ENCODE measurements at places on chromosomes 13 and 19. TPM values are rescaled to one million over a fixed set of nuclear protein-coding genes. Genes with fewer than 3 reads are reported as not detected.

AP1M1 gene
- 72.1 TPM for total RNA-seq

TSHZ3 gene
- total RNA-seq, result 5.8 TPM

C19orf73 gene
- 1.5 TPM for total RNA-seq

PCDH9 gene
- total RNA-seq, result 5.1 TPM

ELAVL3 gene
- total RNA-seq, result not detected

KCNN4 gene
- 7.3 TPM for total RNA-seq

PSG6 gene
- not detected for total RNA-seq

SHC2 gene
- total RNA-seq, result 37.8 TPM

F7 gene
- total RNA-seq, result 0.61 TPM

Data from upper lobe of right lung (tissue), 1 donor.